Mammary epithelial cell (primary cell): ENCODE measurements at places on chromosomes 7 and 10. TPM values are rescaled to one million over a fixed set of nuclear protein-coding genes. Genes with fewer than 3 reads are reported as not detected.

- no peak for DNase-seq
These were observed 209.9 kb upstream of the YAE1 start for GRCh38 chr7:39356172-39356925.

- DNase-seq, result no peak
These were observed 327 bp upstream of the FIS1 start for GRCh38 chr7:101245147-101245668.

DNA sequence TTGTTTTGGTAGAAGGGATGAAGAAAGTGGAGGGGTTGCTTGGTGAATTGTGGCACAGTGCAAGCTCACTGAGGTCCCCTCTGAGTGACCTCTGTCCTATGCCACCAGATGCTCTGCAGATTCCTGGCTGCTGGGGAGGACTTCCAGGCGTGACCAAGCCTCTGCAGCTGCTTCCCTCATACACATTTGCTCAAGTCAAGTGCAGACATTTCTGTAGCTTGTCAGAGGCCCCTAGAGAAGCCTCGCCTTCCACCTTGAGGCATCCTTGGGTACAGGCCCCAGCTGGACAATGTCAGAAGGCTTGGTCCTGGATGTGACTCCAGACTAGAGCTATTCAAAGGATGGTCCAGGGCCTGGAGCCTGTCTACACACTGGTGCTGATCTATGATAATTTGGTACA lies 464.2 kb downstream of the PLXNA4 start:
- no peak for DNase-seq

- no peak for DNase-seq
These were observed 30.4 kb upstream of the PPIF start for GRCh38 chr10:79316671-79317431.

Gene ZNF138
- 8.7 TPM for total RNA-seq

Gene SSMEM1
- not detected in 2 replicates for total RNA-seq

Gene NPSR1
- total RNA-seq, result not detected in 2 replicates
